ENCODE measurements at places on chromosomes 1 and 21.
A peak's percentile ranks its signal among the peaks of the same experiment; 100 is the strongest.

DNA sequence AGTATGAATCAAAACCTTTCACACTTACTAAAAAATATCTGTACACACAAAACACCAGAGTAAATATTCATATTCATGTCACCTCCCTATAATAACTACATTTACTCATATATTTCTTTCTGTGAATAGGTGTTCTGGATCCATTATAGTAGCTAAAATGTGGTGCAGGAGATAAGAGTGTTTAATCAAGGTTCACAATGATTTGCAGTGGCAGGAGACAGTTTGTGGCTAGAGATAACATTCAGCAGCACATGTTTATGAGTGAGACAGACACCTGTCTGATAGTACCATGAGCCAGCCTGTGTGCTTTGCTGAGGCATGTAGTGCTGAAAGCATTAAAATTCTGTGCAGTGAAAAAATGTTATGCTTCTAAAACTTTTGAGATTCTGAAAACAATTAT, 410.3 kb downstream of the SRGAP2C start:
- no peak for DNase-seq

DNA sequence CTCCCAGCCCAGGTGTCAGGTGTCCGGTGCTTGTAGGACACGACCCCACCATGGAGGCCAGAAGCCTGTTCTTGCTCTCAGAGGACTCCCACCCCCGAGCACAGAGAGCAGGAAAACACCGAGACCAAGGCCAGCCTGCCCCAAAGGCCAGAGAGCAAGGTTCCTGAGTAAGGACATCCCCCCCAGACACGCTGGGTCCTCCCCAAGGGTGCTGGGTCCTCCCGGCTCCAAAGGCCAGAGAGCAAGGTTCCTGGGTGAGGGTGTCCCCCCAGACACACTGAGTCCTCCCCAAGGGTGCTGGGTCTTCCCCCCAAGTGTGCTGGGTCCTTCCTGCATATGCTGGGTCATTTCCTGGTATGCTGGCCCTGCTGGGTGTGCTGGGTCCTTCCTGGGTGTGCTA, 40.0 kb downstream of the MEGF6 start:
- no peak for DNase-seq

- no peak for DNase-seq
Observed at GRCh38 chr1:15344800-15345704, 64.6 kb upstream of the EFHD2 start.

GRCh38 chr1:15189692-15190370, 36.3 kb downstream of the TMEM51 start:
- DNase-seq = no peak

GRCh38 chr1:227546059-227546458, 17.3 kb upstream of the ZNF678 start:
- DNase-seq = no peak

DNA sequence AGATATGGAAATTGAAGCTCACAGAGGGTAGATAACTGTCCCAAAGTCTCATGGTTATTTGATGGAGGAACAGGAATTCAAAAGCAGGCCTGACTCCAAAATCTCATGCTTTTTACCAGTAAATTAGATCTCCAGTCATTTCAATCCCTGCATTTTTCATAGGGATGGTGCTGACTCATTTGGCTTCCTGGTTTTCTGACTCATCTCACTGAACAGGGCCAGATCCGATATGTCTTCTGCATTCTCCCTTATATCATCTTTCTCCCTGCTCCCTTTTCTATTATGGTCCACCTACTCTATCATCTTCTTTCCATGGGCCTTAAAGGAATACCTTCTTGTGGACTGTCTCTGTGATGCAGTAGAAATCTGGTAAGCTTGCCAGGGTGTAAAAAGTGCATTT, 187.2 kb downstream of the FGGY start:
- DNase-seq = no peak

GRCh38 chr1:229887043-229887822, 179.8 kb upstream of the GALNT2 start:
- DNase-seq = no peak

DNA sequence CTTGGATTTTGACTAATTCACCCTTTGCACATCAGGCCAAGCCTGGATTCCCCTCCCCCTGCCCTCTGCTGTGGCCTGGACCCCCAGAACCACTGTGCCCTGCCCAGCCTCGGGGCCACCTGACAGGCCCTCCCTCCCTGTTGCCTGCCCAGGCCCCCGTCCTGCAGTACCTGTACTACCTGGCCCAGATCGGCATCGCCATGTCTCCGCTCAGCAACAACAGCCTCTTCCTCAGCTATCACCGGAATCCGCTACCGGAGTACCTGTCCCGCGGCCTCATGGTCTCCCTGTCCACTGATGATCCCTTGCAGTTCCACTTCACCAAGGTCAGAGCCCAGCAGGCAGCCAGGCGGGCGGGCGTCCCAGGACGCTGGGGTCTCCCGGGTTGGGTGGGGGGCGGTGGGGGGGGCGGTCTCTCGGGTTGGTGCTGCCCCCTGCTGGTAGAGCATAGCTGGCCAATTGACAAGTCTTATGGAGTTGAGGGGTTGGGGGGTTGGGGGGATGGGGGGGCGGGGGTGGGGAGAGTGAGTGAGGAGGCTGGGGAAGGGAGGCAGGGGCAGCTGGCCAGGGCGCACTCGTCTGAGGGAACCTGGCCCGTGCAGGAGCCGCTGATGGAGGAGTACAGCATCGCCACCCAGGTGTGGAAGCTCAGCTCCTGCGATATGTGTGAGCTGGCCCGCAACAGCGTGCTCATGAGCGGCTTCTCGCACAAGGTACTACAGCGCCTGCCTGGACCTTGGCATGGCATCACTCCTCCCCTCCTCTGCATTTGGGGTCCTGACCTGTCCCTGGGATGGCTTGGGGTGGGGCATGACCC, 10.7 kb downstream of the AMPD2 start:
- peak; percentile 40 for DNase-seq

- DNase-seq = no peak
Observed at GRCh38 chr1:155651861-155652661, 36.5 kb downstream of the YY1AP1 start.

- DNase-seq = no peak
Observed at GRCh38 chr1:55546553-55546952, 331.4 kb upstream of the USP24 start.

DNA sequence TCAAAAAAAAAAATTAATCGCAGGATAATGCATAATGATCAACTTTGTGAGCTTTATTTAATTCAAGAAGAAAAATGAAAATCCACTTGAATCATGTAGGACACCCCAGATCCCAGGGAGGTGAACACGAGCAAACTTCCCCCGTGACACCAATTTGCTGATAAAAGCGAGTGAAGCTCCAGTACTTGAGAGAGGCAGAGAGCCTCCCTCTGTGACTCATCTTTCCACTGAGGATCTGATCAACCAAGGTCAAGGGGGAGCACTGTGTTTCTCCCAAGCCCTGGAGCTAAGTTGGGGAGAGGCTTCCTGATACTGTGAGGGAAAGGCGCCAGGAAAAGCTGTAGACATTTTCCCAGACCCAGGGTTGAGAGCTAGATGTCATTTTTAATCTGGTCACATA, 160.9 kb downstream of the SLC44A5 start:
- no peak for DNase-seq

DNA sequence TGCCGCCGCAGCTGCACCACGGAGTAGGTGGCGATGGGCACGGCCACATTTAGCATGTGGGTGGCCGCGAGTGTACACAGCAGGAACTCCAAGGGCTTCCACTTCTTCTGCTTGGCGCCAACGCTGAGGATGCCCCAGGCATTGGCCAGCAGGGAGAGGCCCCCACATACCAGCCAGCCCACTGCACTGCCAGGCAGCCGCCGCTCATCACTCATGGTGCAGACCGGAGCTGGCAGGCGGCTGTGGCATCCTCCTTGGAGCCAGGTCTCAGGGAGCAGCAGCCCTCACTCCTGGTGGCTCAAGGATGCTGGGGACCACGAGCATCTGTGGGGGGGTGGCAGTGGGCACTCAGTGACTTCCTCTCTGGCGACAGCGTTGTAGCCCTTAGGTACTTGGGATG, 6.2 kb downstream of the GPR153 start:
- DNase-seq = no peak

- DNase-seq = no peak
Observed at GRCh38 chr1:107326824-107327445, 186.1 kb downstream of the NTNG1 start.

DNA sequence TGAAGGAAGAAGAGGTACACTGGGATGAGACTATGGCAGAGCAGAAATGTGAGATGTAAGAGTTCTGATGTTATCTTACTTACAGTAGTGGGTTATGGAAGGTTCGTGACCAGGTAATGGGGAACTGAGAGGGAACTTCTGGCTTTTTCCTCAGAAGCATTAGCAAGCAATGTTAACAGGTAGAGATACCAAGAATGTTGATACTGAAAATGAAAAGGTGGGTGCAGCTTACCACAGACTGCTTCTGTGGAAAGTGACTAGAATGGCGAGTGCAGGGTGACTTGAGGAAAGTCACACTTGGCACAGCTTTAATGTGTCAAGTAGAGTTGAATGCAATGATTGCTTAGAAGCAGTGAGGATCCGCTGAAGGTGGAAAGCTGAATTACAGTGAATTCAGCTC, 70.8 kb downstream of the PLA2G4A start:
- DNase-seq = no peak

DNA sequence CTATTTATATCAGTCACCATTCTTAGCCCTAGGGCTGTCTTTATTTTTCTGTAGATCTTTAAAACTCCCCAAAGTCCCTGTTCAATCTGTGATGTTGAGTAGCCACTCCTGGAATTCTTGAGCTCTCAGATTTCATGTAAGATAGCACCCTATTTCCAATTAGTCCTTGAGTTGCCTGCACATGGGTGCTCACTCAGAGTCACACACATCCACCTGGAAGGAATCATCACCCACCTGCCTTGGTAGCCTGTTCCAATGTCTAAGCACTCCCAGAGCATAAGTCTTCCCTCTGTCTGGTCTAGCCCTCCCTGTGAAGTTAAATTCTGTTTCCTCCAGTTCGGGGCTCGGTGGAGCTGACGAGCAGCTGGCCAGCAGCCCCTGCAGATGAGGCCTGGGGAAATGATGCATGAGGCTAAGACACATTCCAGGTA, 14.7 kb upstream of the ATF3 start:
- DNase-seq = no peak

DNA sequence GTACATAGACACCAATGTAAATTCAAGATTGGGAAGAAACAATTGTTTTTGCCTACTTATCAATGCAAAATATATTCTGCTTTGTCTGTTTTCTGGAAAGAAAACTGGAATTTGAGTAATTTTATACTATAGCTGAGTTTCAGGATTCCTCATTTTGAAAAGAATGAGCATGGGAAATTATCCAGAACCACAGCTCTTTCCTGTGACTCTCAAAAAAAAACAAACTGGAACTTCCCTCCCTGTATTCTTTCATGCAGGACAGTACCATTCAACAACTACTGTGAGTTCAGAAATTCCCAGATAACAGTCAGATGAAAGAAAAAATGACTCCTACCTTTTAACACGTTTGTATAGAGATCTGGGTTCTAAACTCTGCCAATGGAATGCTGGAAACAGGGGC, 372.4 kb downstream of the TGFB2 start:
- no peak for DNase-seq

- no peak for DNase-seq
Observed at GRCh38 chr1:57591842-57592241, 168.0 kb upstream of the DAB1 start.

- DNase-seq = peak; percentile 63
Observed at GRCh38 chr21:46295996-46296752, 10.0 kb downstream of the YBEY start.

DNA sequence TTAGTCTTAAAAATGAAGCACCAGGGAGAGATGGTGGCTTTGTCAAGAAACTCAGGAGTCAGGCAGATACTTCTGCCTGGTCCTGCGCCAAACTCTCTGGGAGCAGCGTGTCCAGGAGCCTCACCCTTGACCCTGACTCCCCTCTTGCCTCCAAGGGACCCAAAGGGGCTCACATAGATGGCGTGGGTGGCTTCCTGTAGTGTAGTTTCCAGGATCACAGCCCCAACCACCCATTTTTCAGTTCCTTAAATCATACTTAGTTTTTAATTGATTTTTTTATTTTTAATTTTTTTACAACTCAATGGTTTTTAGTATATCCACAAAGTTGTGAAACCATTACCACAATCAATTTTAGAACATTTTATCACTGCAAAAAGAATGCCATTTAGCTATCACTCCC, 107.7 kb upstream of the IGSF21 start:
- DNase-seq = no peak

DNA sequence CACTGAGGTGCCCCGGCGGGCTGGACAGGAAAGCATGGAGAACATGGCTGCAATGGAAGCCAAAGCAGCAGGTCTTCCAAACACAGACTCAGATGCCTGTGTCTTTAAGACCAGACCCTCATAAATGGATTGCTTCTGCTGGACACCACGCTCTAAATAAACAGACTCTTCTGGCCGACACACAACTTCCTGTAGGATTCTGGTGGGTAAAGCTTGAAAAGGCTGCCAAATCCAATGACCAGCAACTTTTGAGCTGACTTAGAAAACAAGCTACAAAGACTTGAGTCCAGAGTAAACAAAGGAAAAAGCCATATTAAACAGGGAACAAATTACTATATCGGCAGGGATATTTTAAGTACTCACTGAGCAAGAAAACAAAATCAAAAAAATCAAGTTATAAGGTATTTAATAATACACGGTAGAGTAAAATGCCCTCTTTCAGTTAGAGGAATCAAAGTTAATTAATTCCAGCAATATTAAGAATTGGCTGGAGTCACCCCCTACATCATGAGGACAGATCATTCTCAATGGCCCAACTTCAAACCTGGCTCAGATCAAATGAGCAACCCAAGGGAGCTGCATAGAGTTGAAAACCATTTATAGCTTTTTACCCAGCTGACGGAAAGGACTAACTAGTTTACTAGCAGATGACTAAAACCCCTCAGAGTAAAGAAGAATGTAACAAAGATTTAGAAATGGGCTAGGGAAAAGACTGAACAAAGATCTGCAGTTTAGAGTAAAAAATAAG, 102.4 kb downstream of the TGFBR3 start:
- no peak for DNase-seq

DNA sequence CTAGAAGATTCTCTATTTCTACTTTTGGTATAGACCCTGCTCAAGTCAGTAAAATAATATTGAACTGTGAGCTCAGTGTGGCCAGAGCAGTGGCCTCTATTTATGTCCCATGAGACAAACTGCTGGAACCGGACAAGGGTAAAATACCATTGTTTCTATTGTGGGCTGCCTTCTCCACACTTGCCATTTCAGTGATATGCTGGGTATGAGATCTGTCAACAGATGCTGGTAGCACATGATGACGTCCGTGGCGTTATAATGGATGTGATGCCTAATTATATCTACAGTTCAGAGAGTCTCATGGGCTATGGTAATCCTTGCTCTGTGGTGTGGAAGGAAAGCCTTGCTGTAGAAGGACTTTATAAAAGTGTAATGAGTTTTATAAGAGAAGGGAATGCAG, 2.4 kb downstream of the ACTN2 start:
- no peak for DNase-seq
